ENCODE measurements at places on chromosomes 5 and 9.

GRCh38 chr9:124790301-124790700, 13.4 kb downstream of the OLFML2A start:
- DNase-seq, result no peak

DNA sequence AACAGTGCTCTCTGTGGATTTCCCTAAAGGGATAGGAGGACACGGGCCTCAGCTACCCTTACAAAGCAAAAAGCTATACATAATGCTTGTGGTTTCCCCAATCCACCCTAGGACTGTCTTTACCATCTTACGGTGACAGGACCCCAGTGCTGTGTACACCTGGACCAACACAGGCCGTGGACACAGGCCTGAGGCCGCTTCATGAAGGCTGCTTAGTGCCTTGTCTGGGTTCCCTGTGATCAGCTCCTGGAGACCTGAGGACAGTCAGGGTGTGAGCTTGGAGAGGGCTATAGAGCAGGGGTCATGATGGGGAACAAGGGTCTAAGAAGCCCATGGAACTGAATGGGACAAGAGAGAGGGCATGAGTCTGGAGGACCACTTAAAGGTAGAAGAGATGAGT, 2.9 kb downstream of the FANCG start:
- DNase-seq, result no peak

DNA sequence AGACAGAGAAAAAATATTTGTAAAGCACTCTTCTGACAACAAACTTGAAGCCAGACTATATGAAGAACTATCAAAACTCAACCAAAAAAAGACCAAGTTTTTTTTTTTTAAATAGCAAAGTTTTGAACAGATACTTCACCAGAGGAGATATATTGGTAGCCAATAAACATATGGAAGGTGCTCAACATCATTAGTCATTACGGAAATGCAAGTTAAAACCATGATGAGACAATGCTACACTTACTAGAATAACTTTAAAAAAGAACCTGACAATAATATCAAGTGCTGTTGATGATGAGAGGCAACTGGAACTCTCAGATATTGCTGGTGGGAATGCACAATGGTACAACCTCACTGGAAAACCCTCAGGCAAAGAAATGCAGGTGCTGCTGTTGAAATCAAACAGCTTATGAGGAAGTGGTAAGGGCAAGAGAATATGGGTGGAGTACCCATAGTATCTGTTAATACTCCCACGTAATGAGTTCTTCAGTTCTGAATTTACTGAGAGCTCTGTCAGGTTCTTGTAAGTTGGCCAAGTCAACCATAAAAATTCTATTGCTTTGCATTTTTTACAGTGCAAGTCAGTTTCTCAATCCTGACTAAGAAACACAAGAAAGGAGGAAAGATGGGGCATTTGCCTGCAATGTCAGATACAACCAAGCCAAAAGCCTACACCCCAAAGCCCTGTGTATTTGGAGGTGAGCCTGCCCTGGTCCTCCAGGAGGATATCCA, 87.3 kb upstream of the GNAQ start:
- DNase-seq, result no peak

- no peak for DNase-seq
Observed at GRCh38 chr5:141869514-141869913, 8.7 kb downstream of the PCDH1 start.

GRCh38 chr9:72721067-72721466, 199.7 kb downstream of the TMC1 start:
- no peak for DNase-seq

DNA sequence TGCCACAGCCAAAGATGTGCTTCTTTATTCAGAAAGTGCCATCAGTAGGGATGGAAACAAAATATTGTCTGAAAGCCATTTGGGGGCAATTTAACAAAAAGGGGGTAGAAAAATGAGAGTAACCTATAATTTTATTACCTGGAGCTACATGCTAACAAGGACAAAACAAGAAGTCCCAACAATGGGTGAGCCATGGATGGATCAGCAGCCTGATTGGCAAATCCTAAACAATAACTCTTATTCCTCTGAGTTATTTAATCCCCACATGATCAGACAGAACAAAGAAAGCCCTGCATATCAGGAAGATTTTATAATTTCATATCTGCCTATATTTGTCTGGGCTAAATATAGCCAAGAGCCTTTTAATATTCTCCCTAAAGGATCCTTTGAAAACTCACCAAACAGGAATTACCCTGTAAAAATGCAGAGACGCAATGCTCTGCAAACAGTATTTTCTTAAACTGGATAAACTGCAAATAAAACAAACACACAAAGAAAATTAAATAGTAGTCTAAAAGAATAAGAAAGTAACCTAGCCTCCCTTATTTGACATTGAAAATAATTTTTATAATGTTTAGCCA, 483.4 kb downstream of the ZNF608 start:
- no peak for DNase-seq

GRCh38 chr9:86116425-86116824, 17.1 kb upstream of the GOLM1 start:
- no peak for DNase-seq

DNA sequence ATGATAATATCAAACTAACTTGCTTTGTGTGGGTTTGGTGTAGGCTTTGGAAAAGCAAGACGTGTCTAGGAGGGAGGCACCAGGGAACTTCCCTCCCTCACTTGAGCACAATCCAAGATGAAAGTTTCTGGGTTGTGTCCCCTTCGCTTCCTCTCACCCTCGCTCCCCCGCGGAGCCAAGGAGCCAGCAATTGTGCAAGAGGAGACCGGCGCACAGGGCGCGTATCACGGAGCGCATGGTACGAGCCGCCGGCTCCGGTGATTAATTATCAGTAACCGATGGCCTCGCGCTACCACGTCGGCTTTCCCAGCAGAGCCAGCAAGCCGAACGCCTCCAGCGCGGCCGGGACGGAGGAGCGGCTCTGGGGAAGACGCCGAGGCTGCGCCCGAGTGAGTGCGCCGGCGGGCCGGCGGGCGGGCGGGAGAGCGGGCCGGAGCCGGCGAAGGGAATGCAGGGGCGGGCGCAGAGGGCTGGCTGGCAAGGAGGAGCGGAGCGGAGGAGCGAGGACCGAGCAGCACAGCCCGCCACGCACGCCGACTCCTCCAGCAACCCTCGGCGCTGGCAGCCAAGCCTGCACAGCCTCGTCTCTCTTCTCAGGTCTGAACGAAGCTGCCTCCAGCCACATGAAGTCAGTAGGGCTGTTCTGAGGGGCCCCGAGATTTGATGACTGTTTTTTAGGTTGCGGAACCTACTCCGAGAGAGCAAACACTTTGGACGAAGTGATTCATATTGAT, 143.6 kb downstream of the BNC2 start:
- no peak for DNase-seq

DNA sequence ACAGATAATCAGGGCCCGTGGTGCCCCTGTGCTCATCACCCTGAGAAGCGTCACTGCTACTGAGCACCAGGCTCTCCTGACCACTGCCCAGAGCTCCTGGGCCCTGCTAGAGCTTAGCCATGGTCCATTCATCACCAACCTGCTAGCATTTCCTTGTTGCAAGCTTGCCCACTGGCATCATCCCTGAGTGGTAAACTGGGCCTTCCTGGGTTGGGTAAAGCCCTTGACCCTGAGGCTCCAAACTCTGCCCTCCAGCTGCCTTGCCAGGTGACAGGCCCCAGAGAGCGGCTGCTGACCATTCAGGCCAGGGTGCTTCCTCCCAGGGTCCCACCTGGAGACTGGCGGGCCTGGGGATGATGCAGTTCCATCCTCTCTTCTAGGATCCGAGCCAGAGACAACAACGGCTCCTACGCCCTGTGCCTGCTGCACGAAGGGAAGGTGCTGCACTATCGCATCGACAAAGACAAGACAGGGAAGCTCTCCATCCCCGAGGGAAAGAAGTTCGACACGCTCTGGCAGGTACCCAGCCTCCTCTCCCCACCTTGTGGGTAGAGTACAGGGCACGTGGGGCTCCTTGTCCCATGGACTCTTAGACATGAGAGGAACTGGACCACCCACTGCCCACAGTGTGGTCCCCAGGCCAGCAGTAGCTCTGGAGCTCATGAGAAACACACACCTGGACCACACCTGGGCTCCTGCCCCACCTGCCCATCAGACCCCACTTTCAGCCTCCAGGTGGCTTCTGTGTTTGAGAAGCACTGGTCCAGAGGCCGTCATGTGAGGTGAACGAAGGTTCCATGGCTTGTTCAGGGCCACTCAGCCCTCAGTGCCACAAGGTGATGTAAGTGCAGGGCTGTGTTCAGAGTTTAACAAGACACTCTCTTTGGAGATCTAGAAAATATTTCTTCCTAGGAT, 60.5 kb downstream of the SYK start:
- DNase-seq, result no peak

DNA sequence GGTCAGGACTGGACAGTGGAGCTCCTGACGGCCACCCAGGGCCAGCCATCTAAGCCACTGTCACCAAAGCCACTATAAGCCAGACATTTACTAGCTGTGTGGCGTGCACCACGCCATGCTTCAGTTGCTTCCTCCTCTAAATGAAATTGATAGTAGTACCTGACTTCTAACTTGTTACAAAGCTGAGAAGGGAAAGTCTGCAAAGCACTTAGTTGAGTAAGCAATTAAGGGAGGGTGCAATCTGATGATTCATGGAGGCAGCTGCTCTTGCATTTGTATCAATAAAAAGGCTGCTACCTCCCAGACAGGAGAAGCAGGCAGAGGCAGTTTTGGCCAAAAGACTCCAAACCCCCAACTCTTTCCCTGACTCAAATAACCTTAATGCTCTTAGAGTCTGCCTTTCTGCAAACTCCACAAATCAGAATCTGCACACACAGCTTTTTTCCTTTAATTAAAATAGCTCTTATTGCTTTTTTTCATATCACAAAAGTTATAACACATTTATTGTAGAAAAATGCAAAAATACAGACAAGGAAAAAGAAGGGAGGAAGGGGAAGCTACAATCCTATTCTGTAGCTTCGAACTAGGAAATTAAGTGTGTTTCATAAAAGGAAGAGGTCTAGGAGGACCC, 19.3 kb upstream of the RAPGEF1 start:
- DNase-seq, result no peak

DNA sequence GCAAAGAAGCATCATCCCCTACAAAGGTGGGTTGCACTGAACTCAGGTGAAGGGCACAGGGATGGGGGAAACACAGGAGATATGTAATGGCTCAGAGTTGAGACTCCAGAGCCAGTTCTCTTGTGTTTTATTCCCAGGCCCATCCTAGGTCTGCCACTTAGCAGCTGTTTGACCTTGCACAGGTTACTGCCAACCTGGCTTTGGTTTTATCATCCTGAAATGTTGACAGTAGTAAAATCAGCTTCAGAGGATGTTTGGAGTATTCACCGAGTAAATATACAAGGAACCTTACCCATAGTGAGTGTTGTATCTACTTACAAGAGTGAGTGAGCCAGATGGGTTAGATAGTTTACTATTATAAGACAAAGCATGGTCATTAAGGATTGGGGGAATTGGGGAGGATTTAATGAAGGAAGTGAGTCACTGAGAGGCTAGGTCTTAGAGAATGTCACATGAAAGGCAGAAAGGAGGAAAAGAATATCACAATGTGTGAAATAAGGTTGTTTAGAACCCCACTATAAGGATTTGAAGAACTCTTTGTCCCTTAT, 141.3 kb downstream of the MAN2A1 start:
- no peak for DNase-seq

DNA sequence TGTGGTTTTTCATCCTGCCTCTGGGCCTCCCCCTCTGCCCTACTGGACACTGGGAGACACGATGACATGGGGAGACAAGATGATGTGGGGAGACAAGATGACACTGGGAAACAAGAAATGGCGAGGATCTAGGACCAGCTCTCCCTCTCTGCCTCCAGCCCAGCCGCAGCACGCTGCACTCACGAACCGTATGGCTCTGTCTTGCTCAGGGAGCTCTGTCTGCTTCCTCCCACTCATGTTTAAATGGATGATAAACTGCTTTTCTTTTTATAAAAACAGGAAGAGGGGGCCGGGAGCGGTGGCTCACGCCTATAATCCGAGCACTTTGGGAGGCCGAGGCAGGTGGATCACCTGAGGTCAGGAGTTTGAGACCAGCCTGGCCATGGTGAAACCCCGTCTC, 73.7 kb downstream of the SPATA31D1 start:
- no peak for DNase-seq

DNA sequence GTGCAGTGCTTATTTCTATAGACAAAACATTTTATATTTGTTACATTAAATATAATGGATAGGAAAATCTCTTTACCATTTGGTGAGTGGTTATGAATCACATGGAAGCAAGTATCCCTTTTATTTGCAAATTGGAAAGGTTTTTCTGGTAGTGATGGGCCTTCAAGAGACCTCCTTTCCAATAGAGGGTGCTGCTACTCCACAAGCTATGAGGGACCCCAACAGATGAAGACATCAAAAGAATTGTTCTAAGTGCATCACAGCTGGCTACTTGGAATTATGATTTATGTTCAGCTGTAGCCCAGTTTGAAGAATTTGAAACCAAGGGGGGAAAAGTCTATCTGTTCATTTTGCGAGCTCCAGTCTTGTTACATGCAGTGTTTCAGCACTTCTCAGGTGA, 493.7 kb upstream of the SGCD start:
- DNase-seq, result no peak

GRCh38 chr5:82111191-82111590, 139.4 kb downstream of the ATG10 start:
- no peak for DNase-seq

DNA sequence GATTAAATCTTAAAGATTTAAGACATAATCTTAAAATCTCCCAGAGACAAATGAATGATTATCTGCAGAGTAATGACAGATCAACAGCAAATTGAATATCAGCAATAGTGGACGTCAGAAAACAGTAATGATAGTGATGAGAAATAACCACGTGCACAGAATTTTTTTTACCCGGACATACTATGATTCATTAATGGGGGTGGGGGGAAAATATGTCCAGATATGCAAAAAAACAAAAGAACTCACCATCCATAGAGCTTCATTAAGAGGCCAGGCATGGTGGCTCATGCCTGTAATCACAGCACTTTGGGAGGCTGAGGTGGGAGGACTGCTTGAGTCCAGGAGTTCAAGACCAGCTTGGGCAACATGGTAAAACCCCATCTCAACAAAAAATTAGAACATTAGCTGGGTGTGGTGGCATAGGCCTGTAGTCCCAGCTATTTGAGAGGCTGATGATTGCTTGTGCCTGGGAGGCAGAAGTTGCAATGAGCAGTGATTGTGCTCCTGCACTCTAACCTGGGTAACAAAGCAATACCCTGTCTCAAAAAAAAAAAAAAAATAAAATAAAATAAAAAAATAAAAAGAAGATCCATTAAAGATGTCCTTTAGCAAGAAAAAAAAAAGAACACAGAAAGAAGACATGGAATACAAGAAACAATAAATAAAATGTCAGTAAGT, 30.9 kb upstream of the SHOC1 start:
- DNase-seq, result no peak

GRCh38 chr5:75108931-75109596, 56.7 kb upstream of the GCNT4 start:
- no peak for DNase-seq

GRCh38 chr5:68000805-68001204, 214.8 kb upstream of the PIK3R1 start:
- DNase-seq, result no peak

- no peak for DNase-seq
Observed at GRCh38 chr5:74156728-74157383, 483.7 kb downstream of the ENC1 start.

All from activated naive CD4-positive, alpha-beta T cell treated with anti-CD3 and anti-CD28 coated beads, Interleukin-2, amount 50 U/mL, for 16 hours (primary cell).